Effector memory CD4-positive, alpha-beta T cell (primary cell): ENCODE measurements at places on chromosomes 5 and 9.

GRCh38 chr9:5813824-5814223 is 19.1 kb downstream of the ERMP1 start:
- H3K36me3 ChIP-seq, result peaks cover 27% of the 10 kb centered on the region
- H3K4me1 ChIP-seq, result no peaks in the 10 kb centered on the region
- H3K27ac ChIP-seq, result no peak overlapping the region

DNA sequence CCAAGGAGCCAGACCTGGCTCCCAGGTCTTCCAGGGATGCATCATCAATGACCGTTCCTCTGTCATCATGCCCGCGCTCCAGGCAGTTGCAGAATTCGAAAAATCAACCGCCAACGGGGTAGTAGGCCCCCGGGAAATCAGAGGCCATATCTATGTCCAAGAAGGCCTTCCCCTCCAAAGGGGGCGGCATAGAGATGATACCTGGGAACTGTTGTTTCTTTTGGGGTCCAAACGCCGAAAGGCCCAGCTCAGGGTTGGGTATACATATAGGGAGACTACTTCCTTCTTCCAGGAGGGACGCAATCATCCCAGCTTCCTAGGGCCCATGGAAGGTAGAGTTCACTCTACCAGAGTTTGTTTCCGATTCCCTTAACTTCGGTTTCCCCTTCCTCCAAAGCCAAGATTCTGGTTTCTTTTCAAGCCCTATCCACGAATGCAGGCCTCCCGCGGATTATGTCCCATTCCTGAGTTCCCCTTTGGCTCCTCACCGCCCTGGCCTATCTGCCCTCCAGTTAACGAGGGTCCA is 754 bp downstream of the DCAF12 start:
- peaks cover 24% of the 10 kb centered on the region for H3K4me1 ChIP-seq
- peak overlapping the region; percentile 91 for H3K27ac ChIP-seq
- no peak for DNase-seq
- peaks cover 3% of the 10 kb centered on the region for H3K36me3 ChIP-seq
- peak overlapping the region; percentile 84 for H3K4me3 ChIP-seq

DNA sequence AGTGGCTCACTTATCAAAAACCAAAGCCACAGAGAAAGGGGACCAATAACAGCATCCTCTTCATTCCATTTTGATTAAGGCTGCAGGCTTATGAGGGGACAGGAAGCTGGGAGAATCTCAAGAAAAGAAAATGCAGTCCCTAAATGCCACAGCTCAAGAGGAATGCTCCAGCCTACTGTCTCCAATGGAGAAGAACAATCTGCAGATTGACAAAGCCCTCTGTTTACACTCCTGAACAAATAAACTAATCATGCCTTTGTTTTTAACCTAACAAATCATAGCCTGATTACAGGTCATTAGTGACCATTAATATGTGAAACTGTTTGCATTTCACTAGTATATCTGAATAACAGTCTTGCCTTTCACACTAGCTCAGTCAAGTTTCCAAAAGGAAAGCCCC is 26.5 kb downstream of the PPP2R2B start:
- H3K4me1 ChIP-seq, result no peaks in the 10 kb centered on the region
- no peaks in the 10 kb centered on the region for H3K36me3 ChIP-seq
- no peak overlapping the region for H3K27ac ChIP-seq
- no peak for DNase-seq
- H3K4me3 ChIP-seq, result no peak overlapping the region
- no peaks in the 10 kb centered on the region for H3K27me3 ChIP-seq

DNA sequence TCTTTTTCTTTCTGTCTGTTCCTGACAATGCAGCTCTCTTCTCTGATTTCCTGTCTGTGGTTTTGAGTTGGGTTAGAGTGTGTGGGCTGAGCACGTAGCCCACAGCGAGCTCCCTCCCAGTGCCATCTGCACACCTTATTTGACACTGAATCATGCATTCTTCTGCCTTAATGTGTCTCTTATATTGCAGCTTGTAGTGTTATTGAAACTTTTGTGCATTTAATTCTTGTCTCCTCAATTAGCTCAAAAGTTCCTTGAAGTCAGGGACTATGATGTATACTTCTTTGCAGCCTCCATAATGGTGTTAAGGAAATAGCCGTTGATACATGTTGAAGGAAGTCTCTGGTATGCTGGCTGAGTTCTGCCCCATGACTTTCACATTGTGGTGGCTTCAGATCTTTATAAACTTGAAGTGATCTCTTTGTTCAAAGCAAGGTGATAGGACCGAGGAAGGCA is 576.2 kb upstream of the CLINT1 start:
- no peaks in the 10 kb centered on the region for H3K27me3 ChIP-seq
- no peak for DNase-seq
- H3K4me1 ChIP-seq, result no peaks in the 10 kb centered on the region
- no peak overlapping the region for H3K27ac ChIP-seq

DNA sequence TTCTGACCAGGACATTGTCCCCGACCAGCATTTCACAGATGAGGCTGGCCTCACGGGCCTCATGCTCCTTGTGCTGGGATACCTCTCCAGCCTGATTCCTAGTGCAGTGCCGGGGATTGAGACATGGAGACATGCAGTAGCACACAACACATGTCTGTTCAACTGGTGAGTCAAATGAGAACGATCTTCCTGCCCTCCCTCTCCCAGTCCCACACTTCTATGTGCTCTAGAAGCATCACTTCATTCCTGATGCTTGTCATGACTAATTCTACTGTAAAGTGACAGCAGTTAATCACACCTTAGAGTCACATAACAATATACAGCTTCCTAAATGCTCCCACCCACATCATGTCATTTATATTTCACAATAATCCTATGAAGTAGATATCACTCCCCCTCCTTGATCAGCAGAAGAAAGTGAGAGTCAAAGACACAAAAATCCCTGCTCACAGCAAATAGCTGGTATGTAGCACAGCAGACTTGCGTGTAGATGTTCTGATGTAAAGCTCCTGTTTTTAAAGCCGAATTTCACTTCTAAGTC is 101.8 kb downstream of the CCDC192 start:
- no peak for DNase-seq
- no peak overlapping the region for H3K4me3 ChIP-seq
- no peaks in the 10 kb centered on the region for H3K27me3 ChIP-seq
- no peak overlapping the region for H3K27ac ChIP-seq
- no peaks in the 10 kb centered on the region for H3K4me1 ChIP-seq
- H3K36me3 ChIP-seq, result no peaks in the 10 kb centered on the region

DNA sequence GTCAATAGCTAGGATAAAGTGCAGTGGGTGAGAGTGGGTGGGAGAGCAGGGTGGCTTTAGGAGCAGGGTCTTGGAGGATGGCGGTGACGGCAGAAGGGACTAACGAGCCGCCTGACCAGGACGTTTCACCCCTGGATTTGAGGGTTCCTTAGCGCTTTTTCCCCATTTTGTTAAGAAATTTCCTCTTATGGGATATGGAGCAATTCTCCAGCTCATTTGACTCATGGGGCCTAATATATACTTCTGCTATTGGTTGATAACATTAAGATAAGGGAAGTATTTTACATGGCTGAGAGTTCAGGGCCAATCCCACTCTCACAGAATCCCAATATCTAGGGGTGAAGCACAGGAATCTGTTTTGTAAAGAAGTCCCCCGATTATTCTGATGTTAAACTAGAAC is 17.6 kb downstream of the CD180 start:
- peaks cover 22% of the 10 kb centered on the region for H3K4me1 ChIP-seq
- H3K27ac ChIP-seq, result no peak overlapping the region
- no peaks in the 10 kb centered on the region for H3K27me3 ChIP-seq
- no peak overlapping the region for H3K4me3 ChIP-seq
- H3K36me3 ChIP-seq, result no peaks in the 10 kb centered on the region
- DNase-seq, result no peak

GRCh38 chr9:93810028-93810971 is 144.9 kb downstream of the BARX1 start:
- H3K36me3 ChIP-seq, result no peaks in the 10 kb centered on the region
- no peaks in the 10 kb centered on the region for H3K27me3 ChIP-seq
- no peak overlapping the region for H3K4me3 ChIP-seq
- H3K27ac ChIP-seq, result no peak overlapping the region

GRCh38 chr5:168313596-168314204 is 22.3 kb downstream of the WWC1 start:
- H3K27ac ChIP-seq, result no peak overlapping the region
- H3K36me3 ChIP-seq, result no peaks in the 10 kb centered on the region
- H3K27me3 ChIP-seq, result no peaks in the 10 kb centered on the region
- H3K4me3 ChIP-seq, result no peak overlapping the region
- no peaks in the 10 kb centered on the region for H3K4me1 ChIP-seq
- no peak for DNase-seq

- H3K4me3 ChIP-seq, result no peak overlapping the region
- H3K36me3 ChIP-seq, result no peaks in the 10 kb centered on the region
- DNase-seq, result no peak
- no peaks in the 10 kb centered on the region for H3K27me3 ChIP-seq
- H3K27ac ChIP-seq, result no peak overlapping the region
Observed at GRCh38 chr5:53922508-53923498, 362.4 kb downstream of the NDUFS4 start.
